ENCODE measurements at places on chromosomes 6 and 20.

DNA sequence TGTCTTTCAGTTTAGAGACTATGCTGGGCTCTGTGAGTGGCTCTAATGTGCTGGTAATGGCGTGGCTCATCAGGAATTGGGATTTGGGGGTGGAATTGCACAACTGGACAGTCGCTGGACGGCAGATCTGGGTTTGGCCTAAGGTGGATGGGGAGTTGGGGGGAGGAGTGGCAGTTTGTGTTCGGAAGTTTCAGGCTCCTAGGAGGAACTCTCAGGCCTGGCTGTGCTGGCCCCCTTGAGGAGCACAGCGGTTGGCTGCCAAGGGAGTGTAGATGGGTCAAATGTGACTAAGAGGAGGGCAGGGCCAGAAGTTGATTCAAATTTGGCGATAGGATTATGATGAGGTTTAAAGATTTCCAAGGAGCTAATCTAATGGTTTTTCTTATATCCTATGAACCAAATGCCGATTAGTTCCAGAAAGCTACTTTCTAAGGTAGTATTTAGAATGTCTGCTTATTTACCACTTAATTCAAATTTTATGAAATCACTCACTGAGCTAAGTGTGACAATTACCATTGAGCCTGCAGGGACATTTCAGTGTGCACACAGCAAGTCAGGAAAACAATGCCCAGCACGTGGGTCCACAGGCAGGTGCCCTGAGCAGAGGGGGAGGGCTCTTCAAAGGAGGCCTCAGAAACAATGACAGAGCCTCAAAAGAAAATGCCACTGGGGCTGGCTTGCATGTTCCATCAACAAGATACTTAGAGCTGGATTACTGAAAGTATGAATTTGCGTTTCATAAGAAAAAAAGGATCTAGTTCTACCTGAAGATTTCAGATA, 111.0 kb downstream of the GJA10 start:
- DNase-seq = no peak

DNA sequence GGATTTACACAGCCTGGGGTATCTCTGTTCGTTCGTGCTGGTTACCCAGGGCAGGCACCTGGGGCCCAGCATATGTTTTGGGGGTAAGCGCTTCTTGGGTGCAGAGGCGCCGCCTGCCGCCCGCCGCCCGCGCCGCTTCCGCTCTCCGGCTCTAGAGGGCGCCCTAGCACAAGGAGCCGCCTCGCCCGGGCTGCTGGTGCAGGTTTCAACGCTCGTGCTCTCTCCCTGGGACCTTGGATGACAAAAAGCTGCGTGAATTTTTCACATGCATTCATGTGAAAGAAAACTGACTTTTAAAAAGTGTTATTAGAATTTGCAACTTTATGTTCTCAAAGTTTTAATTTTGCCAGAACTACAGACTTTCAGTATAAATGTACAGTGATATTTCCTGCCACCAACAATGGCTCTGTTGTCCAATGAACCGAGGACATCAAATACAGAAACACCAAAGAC, 32.5 kb downstream of the PRR18 start:
- DNase-seq = peak; percentile 34

GRCh38 chr6:2038092-2038491, 207.3 kb downstream of the GMDS start:
- no peak for DNase-seq

GRCh38 chr20:7775072-7775471, 165.2 kb downstream of the HAO1 start:
- DNase-seq = no peak

DNA sequence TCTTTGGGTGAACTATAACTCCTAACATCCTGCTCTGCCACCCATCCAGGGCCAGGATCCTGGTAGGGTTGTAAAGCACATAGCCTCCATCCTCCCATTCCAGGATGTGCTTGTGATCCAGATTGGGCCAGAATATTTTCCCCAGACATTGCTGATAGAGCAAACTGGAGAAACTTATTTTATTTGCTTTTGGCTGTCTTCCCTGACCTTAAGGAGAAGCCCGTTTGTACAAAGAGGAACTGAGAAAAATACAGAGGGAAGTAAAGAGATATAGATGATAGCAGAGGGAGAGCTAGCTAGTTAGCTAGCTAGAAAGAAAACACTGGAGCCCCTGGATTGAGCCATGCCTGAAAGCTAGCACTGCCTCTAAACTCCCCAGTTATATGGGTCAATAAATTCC, 9.0 kb upstream of the HDAC2 start:
- no peak for DNase-seq

GRCh38 chr20:50133474-50134217, 19.9 kb downstream of the PEDS1 start:
- no peak for DNase-seq

DNA sequence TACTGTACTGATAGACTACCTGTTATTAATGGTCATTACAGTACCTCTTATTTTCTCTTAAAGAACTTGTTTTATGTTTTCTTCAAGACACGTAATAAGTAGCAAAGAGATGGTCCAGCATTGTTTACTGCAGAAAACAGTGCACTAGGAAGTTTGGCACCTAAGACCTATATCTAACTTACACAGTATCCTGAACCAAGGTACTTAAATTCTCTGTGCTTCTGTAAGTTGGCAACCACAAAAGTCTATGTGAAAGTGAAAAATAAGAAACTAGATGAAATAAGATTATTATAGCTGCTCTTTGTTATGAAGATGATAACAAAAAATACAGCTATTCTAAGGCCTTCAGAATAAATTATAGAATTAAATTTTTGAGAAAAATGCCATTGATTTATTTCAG, 411.7 kb upstream of the SOX4 start:
- no peak for DNase-seq

DNA sequence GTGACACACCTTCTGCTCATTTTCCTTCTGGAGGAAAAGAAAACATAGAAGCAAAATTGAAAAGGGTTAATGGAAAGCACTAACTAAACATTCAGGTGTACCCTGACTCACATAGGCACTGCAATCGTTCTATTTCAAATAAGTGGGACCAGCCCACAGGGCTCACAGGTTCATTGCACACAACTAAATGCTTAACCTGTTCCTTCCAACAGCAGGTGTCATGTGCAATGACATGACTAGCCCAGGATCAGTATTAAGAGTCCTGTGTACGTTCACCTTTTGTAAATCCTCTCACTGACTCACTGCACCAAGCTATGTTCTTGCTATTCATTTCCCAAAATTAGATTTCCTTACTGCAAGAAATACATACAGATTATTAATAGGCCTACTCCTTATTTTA, 151.3 kb downstream of the GMPR start:
- no peak for DNase-seq

All from fibroblast of skin of right quadriceps (primary cell).